Cardiac atrium fibroblast (primary cell): ENCODE measurements at places on chromosomes 4 and X. TPM values are rescaled to one million over a fixed set of nuclear protein-coding genes. Genes with fewer than 3 reads are reported as not detected.

FRMD7 gene
- total RNA-seq: not detected in 2 replicates

RXFP1 gene
- 0.32 and 0.36 TPM in 2 replicates for total RNA-seq

EXOC1L gene
- total RNA-seq: not detected in 2 replicates

DMD gene
- 44.7 and 47.3 TPM in 2 replicates for total RNA-seq

SLITRK4 gene
- total RNA-seq: 4.1 and 5.2 TPM in 2 replicates

SPOCK3 gene
- 0.36 and 0.49 TPM in 2 replicates for total RNA-seq

COL25A1 gene
- total RNA-seq: not detected in 2 replicates

FAM149A gene
- total RNA-seq: 5.0 and 6.0 TPM in 2 replicates
